ENCODE measurements at places on chromosomes 5 and 9. TPM values are rescaled to one million over a fixed set of nuclear protein-coding genes. Genes with fewer than 3 reads are reported as not detected.

DNA sequence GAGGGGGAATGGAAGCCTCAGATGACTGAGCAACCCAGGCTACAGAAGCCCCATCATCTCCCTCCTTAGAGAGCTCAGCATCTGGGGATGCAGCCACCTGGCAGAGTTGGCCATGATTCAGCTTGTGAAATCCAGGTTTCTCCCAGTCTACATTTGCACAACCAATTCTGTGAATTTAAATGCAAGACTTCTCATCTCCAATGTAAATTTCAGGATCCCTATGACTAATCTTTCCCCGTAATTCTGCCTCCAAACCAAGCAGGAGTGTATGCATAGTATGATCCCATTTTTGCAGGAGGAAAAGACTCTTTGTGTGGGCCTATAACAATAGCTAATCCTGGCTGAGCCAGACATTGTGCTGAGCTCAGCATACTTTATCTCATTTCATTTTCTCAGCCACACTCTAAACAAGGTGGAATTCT lies 59.6 kb upstream of the IL17B start:
- DNase-seq: peak; percentile 70

CBY3 gene
- not detected for total RNA-seq

- peak; percentile 79 for DNase-seq
These were observed 75.4 kb downstream of the TEX10 start for GRCh38 chr9:100277166-100277979.

- DNase-seq: peak; percentile 73
These were observed 151.8 kb upstream of the RAD23B start for GRCh38 chr9:107131108-107131799.

- no peak for DNase-seq
These were observed 11.6 kb upstream of the POMT1 start for GRCh38 chr9:131491001-131491710.

- peak; percentile 79 for DNase-seq
These were observed 30.4 kb downstream of the GADD45G start for GRCh38 chr9:89634995-89635742.

OMD gene
- total RNA-seq: not detected

- DNase-seq: no peak
These were observed 2.6 kb upstream of the CCL27 start for GRCh38 chr9:34665067-34665380.

DNA sequence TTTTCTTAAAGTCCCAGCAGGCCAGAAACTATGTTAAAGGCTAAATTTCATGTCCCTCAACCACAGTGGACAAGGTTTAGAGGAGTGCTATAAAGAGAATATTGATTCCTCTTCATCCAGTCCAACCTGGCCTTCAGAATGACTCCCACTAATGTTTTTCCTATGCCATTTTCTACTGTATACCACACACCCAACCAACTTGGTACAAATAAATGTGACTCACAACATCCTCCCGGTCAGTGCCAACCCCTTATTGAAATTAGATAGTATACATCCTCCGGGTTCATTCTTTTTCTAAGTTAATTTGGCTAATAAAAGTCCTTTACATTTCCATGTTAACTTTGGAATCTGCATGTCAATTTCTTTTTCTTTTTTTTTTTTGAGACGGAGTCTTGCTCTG lies 215.1 kb downstream of the TSSK1B start:
- no peak for DNase-seq

DNA sequence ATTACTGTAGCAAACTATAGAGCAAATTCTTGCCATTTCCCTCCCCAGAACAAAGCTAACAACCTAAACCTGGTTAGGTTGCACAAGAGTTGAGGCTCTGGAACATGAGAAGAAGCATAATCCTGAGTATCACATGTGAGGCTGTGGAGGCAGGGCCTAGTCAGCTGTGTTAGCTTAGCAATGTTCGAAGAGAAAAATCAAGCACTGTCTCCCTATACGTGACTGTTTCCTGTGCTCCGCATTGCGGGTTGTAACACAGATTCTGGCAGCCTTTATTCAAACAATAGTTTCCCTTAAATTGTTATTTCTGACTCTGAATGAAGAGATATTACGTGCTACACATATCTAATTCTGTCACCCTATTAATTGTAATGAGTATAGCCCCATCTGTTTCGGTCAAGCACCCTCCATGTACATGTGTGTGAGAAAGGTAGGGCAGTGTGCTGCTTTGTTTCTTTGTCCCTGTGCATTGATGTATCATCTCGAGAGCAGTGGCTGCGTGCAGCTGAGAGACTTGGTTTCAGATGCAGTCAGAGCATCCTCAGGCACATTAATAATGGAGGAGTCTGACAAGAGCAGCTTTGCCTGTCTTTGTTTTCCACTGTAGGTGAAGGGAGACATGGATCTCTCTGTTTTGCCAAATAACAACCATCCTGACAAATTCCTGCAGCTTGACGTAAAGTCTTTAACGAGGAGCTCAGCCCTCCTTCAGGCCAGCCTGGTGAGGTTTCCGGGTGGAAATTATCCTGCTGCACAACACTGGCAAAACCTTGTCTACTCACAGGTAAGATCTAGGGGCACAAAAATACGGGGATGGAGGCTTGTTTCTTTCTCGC lies at the start of gene MINAR2:
MINAR2 (plus strand) TSS at position 523 of the 836 bp plus-strand sequence; CDS start at position 620, 97 bp downstream.
- no peak for DNase-seq
